ENCODE measurements at places on chromosomes 2 and 18.

GRCh38 chr2:227164763-227165291, 403 bp downstream of the COL4A3 start:
- no peak for DNase-seq

DNA sequence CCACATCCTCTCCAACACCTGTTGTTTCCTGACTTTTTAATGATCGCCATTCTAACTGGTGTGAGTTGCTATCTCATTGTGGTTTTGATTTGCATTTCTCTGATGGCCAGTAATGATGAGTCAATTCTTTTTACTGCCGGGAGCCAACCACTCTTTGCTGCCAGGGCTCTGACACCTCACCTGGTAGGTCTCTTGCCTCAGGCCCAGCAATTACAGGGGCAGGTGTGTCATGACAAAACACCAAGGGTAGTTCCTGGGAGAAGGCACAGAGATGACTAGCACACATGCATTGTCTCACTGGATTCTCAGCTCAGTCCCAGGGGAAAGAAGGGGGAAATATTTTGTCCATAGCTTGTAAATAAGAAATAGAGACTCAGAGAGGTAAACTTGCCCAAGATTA, 122.3 kb downstream of the CHST9 start:
- DNase-seq, result no peak

GRCh38 chr2:7109533-7109885, 192.3 kb downstream of the RNF144A start:
- DNase-seq, result no peak

DNA sequence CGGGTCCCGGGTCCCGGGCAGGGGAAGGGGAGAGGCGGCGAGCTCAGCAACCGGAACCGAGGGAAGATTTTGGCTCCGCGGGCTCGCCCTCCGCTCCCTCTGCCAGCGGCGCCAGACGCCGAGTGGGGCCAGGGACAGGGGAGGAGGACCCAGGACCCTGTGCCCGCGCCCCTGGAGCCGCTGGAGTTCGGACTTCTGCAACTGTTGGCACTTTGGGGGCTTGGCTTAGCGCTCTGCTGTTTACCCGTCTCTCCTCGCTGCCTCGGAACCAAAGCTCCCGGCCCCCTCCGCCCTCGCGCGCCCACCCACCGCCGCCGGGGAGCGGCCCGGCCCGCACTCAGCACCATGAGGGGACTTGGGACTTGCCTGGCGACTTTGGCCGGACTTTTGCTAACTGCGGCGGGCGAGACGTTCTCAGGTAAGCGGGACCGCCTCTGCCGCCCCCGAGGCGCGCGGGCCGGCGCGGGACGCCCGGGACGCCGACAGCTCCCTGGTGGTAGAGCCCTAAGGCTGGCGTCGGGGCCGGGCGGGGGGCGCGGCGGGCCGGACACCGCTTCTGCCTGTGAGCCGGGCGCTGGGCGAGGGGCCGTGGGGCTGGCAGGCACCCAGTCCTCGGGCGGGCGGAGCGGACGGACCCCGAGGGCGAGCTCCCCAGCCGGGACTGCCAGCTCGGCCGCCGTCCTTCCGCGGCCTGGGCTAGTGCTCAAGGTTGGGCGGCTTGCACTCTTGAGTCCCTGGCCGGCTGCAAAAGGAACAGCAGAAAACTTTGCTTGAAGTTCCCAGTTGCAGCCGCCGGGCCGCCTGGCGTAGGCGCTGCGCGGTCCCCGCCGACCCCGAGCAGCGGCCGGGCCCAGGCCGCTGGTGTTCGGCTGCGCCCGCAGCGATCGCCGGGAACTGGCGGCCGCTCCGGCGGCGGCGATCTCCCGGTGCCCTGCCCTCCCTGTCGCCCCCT, 634 bp downstream of the PTPRM start:
- peak; percentile 51 for DNase-seq

GRCh38 chr2:11831415-11831814, 85.0 kb downstream of the LPIN1 start:
- no peak for DNase-seq

DNA sequence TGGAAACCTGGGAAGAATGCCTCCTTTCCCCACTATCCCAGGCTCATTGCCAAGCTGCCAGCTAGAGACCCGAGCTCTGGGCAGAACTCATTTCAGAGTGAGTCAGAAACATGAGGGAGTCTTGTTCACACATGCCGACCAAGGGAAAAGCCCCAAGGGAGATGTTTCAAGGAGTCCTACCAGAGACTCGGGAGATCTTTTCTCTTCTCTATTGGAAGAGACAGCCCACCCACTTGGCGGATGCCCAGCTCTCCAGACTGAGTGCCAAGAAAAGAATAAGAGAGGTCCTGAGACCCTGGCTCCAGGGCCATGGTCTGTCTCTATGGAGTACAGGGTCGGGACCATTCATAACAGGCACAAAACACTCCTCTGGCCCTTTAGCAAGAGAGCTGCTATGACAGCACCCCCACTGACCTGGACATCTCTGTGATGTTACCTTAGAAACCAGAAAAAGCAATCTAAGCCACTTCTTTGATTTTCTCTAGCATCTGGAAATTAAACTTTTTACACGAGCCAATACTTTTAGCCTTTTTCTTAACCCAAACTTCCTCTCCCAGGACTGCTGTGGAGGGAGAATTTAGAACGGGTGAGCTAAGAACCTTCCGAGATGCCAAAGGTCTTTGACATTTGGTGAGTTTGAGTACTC, 18.5 kb upstream of the IGFBP5 start:
- peak; percentile 93 for DNase-seq

GRCh38 chr2:138180692-138181386, 216.6 kb downstream of the HNMT start:
- no peak for DNase-seq

DNA sequence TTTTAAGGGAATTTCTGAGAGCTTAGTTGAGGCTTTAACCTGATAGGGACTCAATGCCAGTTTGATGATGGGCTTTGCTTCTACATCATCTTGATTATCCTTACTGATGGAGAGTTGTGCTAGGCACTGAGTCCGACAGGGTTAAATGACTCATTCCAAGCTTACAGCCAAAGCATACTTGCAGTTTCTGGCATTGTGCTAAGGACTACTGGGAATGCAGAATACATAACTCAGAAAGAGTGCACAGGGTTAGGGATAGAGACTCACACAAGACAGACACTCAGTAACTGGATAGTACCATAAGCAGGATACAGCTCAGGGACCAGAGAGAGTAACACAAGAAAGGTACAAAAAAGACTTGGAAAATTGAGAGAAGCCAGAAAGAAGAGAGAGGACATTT, 94.1 kb upstream of the SLC14A2 start:
- peak; percentile 37 for DNase-seq

DNA sequence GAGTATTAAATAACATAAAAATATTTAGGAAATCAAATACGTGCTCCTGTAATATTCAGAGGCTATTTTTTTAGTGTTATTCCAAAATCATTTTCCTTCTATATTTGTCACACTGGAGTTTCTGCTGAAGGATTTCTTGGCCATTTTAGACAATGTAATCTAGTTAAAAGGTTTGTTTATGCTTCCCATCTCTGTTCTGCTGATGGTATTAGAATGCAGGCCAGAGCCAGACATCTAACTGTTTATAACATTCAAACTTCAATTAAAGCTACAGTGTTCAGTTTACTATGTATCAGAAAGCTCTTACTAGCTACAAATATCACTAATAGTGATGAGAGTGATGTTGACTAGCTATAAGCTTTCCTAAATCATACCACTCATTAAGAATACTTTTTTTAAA, 7.9 kb downstream of the MBD5 start:
- DNase-seq, result no peak

GRCh38 chr2:121588357-121588756, 57.7 kb downstream of the RNU4ATAC start:
- peak; percentile 41 for DNase-seq

- no peak for DNase-seq
These were observed 106.0 kb upstream of the TAF1B start for GRCh38 chr2:9737053-9737875.

DNA sequence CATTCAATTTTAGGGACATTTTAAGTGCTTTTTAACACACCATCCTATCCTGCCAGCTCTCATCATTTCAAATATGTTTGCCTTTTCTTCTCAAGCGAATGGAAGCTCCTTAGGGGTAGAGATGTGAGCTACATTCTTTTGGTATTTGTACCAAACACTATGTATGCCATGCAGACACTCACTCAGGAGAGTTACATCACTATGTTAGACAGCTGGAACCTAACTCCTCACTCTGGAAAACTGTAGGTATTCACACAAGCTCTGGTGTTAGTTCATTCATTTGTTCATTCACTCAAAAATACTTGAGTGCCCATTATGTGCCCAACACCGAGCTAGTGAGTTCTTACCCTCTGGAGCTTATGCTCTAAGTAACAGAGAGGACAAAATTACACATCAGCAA, 26.4 kb upstream of the RNU4ATAC start:
- no peak for DNase-seq

- no peak for DNase-seq
These were observed 22.9 kb upstream of the SPP2 start for GRCh38 chr2:234027641-234028040.

GRCh38 chr2:22442051-22442450, 942.9 kb upstream of the KLHL29 start:
- DNase-seq, result no peak
